ENCODE measurements at places on chromosomes 12 and 14.

DNA sequence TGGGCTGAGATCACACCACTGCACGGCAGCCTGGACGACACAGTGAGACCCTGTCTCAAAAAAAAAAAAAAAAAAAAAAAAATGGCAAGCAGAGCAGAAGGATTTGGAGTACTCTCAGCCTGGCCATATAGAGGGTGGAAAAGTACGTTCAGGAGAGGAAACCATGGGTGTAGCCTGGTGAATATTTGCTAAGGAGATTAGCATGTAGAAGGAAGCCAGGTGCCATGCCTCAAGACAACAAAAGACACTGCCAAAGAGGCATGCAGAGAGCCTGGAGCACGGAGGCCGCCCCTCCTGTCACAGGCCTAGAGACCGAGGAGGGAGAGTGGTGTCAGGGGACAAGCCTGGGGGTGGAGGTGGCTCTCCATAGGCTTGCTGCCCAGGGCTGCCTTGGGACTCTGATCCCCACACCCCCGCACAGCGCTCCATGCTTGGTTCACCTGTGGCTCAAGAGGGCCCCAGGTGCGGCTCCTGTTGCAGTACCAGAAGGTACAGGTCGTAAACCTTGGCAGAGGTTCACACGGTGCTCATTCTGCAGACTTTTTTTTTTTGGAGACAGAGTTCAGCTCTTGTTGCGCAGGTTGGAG, 27.9 kb upstream of the DEGS2 start:
- peaks cover 7% of the 10 kb centered on the region for H3K4me1 ChIP-seq
- H3K36me3 ChIP-seq: no peaks in the 10 kb centered on the region
- H3K4me3 ChIP-seq: no peak overlapping the region
- no peak overlapping the region for H3K27ac ChIP-seq
- no peaks in the 10 kb centered on the region for H3K27me3 ChIP-seq

- no peak for DNase-seq
- H3K27me3 ChIP-seq: no peaks in the 10 kb centered on the region
- H3K4me3 ChIP-seq: no peak overlapping the region
- H3K36me3 ChIP-seq: no peaks in the 10 kb centered on the region
- H3K27ac ChIP-seq: no peak overlapping the region
Observed at GRCh38 chr14:74785056-74785613, 22.0 kb downstream of the YLPM1 start.

DNA sequence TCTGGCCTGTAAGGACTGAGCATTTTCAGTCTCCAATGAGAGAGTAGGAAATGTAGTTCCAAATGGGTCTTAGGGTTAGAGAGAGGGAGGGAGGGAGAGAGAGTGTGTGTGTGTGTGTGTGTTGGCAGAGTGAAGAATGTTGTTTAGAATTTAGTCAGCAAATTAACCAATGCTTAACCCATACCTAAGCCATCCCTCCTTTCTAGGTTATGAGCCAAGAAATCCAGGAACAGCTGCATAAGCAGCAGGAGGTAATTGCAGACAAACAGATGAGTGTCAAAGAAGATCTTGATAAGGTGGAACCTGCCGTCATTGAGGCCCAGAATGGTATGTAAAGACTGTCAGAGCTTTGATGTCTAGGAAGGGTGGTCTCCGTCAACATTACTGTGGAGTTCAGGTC, 56.9 kb downstream of the HSP90AA1 start:
- no peaks in the 10 kb centered on the region for H3K27me3 ChIP-seq
- H3K4me3 ChIP-seq: no peak overlapping the region
- peaks cover 100% of the 10 kb centered on the region for H3K36me3 ChIP-seq
- no peak overlapping the region for H3K27ac ChIP-seq
- no peaks in the 10 kb centered on the region for H3K4me1 ChIP-seq

- H3K4me1 ChIP-seq: no peaks in the 10 kb centered on the region
- H3K4me3 ChIP-seq: no peak overlapping the region
- no peak for DNase-seq
- no peaks in the 10 kb centered on the region for H3K36me3 ChIP-seq
- H3K27me3 ChIP-seq: no peaks in the 10 kb centered on the region
Observed at GRCh38 chr12:77116277-77116676, 50.9 kb upstream of the E2F7 start.

GRCh38 chr12:54140588-54141388, 48.0 kb downstream of the SMUG1 start:
- no peaks in the 10 kb centered on the region for H3K36me3 ChIP-seq
- no peak overlapping the region for H3K4me3 ChIP-seq
- DNase-seq: no peak
- H3K27ac ChIP-seq: peak overlapping the region; percentile 86

DNA sequence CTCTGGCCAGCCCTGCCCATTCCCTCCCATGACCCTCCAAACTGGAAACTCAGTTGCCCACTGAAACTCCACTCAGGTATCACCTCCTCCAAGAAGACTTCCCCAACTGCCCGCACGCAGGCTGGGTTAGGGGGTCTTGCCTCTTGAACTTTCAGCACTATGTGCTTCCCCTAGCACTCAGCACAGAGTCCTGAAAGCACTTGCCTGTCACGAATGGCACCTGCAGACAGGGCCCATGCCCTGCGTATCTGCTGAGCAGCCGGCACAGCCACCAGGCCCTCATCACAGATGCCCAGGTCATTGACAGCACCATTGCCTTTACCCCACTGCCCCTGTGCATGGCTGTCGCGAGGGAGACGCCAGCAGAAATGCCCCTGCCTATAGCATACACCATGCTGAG, 11.2 kb downstream of the CCDC88C start:
- no peak overlapping the region for H3K4me3 ChIP-seq
- H3K36me3 ChIP-seq: peaks cover 10% of the 10 kb centered on the region
- H3K27ac ChIP-seq: peak overlapping the region; percentile 60
- DNase-seq: no peak
- peaks cover 32% of the 10 kb centered on the region for H3K4me1 ChIP-seq
